ENCODE measurements at places on chromosomes 6 and 20.

GRCh38 chr6:169271158-169271876, 17.7 kb upstream of the THBS2 start:
- no peak for DNase-seq

DNA sequence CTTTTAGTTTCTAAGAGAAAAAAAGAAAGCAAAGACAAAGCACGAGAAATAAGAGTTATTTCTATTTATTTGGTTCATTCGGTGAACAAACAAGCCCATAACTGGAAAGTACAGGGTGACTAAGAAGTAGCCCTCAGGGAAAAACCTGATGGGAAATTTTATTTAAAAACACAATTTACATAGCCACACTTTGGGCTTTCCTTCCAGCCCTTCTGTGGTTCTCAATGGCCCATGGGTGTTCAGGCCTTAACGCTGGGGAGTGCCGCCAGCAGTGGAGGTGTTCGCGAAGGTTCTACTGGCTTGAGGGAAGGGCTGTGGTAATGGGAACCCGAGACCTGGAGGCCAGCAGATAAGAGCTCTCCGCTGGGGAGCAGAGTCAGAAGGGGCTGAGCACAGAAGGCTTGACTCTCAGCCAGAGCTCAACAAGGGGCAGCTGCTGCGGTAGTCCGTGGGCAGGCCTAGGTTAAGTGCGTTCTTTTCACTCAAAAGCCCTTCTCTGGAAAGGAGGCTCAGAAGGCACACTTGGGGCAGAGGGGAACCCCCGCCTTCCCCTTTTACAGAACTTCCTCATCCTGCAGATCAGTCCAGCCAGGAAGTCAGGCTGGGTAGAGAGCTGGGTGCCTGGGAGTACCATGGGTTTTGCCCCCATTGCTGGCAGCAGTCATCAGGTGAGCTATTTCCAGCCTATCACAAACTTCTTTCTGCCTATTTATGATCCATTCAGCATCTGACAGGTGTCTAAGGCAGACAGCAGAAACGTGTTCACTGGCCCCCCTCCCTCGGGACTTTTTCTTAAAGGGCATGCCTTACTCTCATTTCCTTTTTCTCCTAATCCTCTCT, 8.8 kb upstream of the CD83 start:
- DNase-seq: no peak

GRCh38 chr6:46888031-46888430, 33.7 kb downstream of the ADGRF5 start:
- no peak for DNase-seq

GRCh38 chr6:167089243-167090142, 33.4 kb upstream of the CCR6 start:
- no peak for DNase-seq

DNA sequence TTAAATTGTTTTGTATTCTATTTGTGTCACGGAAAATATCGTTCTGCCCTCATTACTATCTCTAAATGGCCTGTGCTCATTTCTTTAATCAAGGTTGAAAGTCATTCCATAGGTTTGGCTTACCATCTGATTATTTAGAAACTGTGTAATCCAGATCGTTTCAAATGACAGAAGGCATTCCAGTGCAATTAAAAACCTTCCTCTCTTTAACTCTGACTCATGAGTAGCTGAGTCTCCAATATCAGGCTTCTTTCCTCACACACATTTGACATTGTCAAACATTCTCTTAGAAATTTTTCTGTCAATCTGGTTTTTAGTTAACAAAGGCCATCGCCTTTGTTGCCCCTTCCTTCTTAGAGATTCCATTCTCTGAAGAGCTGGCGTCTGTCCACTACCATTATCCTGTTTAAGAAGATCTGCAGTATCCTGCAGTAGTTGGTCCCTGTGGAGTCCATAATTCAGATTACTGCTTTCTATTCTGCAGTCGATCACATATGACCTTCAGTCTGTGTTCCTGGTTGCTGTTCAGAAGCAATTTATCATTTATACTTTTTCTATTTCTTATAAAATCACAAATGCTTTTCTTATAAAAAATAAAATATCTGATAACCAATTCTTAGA, 3.9 kb upstream of the TRDN start:
- no peak for DNase-seq

DNA sequence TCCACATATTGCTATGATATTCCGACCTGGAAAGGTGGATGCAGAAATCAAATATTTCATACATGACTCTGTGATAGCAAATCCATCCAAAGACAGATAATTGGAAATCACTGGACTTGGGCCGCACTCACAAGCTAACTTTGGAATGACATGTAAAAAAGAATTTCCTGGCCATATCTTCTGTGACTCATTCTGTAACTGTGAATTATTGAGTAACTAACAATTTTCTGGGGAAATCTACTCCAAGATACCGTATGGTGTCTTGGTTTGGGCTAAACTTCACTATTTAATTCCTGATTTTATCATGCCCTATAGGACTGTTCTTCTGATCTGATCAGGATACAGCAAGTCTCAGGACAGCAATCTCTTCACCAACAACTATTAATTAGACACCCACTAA, 92.7 kb upstream of the LY86 start:
- no peak for DNase-seq

DNA sequence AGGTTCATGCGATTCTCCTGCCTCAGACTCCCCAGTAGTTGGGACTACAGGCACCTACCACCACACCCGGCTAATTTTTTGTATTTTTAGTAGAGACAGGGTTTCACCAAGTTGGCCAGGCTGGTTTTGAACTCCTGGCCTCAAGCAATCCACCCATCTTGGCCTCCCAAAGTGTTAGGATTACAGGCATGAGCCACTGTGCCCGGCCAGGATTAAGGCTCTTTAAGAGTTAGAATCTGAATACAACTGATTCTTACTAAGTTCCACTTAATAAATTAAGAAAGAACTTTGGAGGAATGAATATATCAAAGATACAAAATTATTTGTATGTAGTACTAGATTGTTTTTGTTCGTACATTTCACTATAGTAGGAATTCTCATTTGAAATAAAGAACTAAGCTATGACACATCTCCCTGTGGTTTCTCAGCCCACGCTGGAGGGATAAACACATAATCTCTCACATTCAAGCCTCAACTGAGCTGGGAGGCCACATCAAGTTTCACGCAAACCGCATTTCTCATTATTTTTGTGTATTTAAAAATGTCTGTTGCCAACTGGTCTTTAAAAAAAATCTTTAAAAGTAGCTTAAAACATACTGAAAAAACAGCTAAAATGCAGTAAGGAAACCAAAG, 34.2 kb downstream of the DTNBP1 start:
- DNase-seq: no peak

GRCh38 chr6:102853249-102853955, 1459.9 kb downstream of the GRIK2 start:
- no peak for DNase-seq

DNA sequence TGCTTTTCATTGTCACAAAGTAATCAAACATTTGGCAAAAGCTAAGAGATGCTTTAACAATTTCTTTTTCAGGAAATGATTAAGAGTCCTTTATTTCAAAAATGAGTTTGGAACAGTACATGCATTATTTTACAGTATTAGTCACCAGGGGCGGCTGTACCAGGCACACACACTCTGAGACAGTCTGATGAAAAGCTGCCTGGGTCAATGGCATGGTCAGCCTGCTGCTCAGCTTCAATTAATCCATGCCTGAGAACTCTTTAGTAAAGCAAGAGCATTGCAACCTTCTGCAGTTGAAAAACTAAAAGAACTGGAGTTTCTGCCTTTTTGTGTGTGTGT, 105.5 kb downstream of the TULP4 start:
- DNase-seq: no peak

- no peak for DNase-seq
Measured at GRCh38 chr6:137761487-137761886, 105.6 kb upstream of the TNFAIP3 start.

GRCh38 chr6:43893073-43893472, 123.1 kb downstream of the VEGFA start:
- DNase-seq: no peak

All from activated CD8-positive, alpha-beta memory T cell treated with anti-CD3 and anti-CD28 coated beads for 48 hours (primary cell).